Kidney (tissue), 22 donors: ENCODE measurements at places on chromosomes 7 and 10. TPM values are rescaled to one million over a fixed set of nuclear protein-coding genes. Genes with fewer than 3 reads are reported as not detected.

Gene MINPP1
- total RNA-seq: 13.1 TPM

Gene GOLGA7B
- 0.50 TPM for total RNA-seq

- DNase-seq: peak; percentile 62
Observed at GRCh38 chr7:23472956-23473843, 2.9 kb upstream of the IGF2BP3 start.

GRCh38 chr7:102890292-102890970 lies 22.4 kb upstream of the LRRC17 start:
- DNase-seq: no peak

DNA sequence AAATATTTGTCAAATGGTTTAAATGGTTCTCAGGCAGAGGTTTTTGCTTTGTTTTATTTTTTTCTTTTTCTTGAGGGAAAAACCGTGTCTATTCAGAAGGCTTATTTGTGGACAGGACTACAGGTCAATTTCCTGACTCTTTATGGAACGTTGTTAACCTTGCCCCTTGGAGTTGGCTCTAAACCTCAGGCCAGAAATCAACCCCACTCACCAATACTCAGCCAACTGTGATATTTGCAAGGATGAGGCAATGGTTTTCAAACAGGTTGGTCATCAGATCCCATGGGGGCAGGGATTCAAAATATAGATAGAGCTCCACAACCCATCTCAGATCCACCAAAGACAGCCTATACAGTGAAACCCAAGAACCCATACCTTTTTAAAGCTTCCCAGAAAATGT lies 10.2 kb downstream of the PDLIM1 start:
- DNase-seq: no peak

DNA sequence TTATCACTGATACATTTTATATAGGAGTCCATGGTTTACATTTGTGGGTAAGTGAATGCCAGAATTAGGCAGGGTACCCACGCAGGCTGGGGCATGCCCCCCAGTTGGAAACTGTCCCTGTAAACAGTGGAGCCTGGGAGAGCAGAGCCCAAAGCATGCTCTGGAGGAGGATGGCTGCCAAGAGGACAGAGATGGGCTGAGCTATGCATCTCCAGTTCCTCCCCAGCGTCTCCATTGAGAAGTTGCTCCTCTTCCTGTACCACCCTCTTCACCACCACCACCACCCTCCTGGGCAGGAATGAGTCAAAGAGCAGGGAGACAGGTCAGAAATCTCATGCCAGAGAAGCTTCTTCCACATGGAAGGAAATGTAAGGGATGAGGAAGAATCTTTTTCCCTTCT lies 67.7 kb upstream of the KMT2E start:
- no peak for DNase-seq

DNA sequence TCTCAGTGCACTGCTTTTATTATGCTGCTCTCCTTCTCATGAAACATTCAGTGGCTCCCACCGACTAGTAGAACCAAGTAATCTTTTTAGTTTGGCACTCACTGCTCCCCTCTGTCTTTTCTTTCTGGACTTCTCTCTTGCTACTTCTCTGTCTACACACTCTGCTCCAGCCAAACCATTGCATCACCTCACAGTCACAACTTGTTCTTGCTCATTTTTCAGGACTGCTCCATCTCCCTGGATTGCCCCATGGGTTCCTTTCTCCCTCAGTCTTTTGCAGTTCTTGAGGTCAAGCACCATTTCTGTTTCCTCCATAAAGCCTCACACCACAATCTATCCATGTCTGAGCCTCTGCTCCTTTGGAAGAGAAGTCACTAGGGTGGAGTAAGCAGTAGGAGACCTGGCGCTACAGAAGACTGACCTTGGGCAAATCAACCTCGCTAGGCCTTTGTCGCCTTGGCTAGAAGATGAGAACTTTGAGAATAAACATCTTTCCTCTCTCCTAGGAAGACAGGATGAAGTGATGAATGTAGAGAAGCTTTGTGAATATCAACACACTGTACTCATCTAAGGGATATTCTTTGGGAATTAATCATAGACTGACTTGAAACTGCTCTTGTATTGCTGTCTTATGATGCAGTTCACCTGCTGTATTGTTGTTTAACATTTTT lies 186.2 kb downstream of the LRMDA start:
- no peak for DNase-seq

Gene PTPRE
- 25.7 TPM for total RNA-seq

DNA sequence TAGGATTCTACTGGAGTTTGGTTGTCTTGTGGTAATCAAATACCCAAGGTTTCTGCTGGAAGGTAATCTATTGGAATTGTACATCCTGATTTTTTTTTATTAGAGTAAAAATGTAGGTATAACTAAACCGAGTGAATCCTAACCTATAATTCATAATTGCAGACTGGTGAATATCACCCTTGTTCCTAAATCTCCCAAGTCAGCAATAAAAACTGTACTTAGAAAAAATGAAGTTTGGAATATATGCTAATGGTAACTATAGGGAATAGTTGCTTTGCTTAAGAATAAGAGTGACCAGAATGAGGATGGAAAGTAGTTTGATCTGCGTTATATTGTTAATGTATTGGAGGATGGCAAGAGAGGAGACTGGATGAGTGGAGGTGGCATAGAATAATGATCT lies 10.7 kb upstream of the FZD8 start:
- no peak for DNase-seq

Gene LBX1
- total RNA-seq: not detected

DNA sequence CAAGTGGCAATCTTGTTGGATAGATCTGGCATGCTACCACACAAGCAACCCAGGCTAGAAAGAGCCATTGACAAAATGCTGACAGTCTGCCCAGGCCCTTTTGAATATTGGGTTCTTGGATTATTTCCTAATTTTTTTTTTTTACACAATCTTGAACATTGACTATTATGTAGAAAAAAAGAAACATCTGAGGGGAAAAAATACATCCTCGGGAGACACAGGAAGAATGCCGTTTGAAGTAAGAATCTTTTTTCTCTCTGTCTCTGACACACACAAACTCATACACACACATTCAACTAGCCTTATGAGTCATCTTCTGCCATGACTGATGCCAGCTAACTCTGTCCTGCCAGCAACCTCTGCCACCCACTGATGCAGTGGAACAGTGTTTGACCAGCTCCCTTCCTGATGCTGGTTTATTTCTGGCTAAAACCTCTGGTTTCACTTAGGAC lies 47.2 kb downstream of the SORBS1 start:
- no peak for DNase-seq

GRCh38 chr10:110175406-110175805 lies 32.0 kb upstream of the MXI1 start:
- DNase-seq: no peak

DNA sequence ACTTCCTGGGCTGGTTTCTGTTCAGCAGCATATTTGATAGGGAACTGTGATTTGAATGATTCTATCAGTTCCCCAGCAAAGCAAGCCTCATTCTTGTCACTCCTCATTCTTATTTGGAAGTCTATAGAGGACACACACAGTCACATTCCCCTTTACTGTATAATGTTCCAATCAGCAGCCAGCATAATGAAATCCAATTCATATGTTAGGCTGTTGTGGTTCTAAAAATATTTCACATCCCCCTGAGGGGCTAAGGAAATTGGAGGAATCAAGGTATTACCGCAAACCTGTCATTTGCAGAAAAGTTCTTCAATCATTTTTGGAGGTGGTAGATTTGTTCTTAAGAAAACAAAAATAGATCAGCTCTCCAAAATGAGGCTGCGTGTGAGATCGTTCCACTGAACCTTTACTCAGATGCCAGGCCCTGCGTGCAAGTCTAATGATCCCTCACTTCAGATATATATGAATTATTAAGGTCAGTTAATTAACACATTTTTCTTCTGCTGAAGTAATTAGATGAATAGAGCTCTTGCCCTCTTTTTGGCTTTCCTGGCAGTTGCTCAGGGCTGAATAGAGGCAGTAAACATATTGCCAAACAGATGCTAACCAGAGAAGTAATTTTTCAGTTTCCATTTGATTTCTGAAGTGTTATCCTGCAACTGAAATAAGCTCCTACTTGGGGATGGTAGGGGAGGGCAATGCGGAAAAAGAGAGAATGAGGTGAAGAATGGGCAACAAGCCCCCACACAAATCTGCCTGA lies 31.8 kb downstream of the LSMEM1 start:
- DNase-seq: no peak

DNA sequence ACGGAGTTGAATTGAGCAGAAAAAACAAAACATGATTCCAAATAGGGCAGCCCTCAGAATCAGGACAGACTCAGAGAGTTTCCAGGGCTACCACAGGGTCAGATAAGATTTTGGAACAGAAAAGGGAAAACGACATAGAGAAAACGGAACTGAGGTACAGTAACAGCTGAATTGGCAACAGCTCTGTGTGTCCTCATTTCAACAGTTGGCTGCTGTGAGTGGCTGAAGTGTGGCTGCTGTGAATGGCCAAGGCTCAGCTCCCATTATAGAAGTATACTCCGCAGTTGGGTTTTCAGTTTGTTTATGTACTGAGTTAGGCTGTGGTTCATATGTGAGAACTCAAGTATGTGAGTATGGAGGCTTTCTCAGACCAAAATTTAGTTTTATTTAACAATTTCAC lies 32.0 kb downstream of the ANTXRL start:
- DNase-seq: no peak

DNA sequence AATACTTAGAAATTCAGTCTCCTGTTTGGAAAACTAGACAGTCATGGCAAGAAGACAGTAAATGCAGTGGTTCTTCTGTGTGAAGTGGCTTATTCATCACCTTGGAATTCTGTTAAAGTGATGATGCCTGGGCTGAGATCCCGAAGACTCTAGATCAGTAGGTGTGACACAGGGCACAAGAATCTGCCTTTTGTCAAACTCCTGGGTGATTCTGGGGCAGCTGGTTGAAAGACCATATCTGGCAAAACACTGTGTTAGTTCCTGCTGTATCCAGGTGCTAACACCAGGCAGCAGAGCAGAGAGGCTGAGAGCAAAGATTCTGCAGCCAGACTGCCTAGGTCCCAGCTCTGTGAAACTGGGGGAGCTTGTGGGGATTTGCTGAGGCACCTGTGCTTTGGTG lies 26.5 kb downstream of the MRC1 start:
- no peak for DNase-seq

Gene CHST15
- total RNA-seq: 39.7 TPM

DNA sequence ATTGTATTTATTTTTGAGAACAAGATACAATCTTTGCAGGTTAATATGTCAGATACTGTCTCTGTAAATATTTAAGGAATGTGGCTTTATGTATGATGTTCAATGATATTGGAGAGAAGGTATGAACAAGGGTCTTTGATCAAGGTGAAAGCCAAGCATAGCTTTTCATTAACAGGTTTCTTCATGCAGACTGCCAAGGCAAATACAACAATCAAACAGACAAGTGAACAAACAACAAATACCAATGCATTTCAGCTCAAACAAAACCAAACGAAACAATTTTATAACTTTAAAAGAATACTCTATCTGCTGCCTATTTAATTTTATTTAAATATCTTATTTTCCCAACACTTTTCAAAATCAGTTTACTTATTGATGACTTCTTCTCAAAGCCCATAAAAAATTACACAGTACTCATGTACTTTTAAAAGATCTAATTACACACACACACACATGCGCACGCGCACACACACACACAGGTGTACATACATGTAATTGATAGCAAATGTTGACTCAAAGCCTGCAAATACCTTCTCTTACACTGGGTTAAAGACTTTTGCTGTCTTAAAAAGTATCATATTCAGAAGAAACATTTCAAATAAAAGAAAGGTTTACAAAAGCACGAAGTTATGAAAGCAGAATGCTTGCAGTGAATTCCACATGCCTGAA lies 201.1 kb upstream of the CCDC6 start:
- DNase-seq: no peak

- no peak for DNase-seq
Observed at GRCh38 chr7:55641811-55642210, 69.5 kb upstream of the VOPP1 start.

DNA sequence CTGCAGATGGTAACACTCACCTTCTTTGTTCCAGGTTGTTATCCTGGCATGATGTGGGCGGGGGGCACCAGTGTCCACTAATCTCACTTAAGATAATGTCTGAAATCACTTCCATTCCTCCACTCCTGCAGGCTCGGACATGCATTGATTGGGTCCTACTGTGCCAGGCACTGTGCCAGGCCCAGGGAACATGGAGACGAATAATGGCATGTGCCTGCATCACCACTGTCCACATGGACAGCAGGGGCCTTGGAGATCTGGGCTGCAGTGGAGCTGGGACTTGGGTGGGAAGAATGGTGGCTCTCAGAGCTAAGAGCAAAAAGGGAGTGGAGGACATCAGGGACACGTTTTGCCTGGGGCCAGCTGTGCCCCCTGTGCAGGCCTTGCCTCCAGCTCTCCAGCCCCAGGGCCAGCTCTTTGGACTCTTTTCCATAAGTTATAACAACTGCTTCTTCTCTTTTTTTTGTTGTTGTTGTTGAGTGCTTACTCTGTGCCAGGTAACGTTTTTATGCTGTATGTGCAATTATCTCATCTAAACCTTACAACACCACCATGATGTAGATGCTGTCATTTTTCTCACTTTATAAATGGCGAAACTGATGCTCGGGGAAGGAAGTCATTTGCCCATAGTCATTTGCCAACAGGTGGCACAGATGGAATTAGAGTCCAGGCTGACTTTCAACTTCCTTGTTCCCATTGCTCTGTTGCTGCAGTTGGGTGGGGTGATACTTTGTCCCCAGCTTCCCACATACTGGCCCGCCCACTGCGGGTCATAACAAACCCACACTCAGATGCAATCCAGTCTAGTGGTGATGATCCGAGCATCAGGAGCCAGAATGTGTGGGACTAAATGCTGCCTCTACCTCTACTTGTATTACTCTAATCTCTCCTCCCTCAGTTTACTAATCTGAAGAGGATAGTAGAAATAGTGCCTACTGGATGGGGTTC lies 19.1 kb downstream of the PLPP4 start:
- DNase-seq: no peak

DNA sequence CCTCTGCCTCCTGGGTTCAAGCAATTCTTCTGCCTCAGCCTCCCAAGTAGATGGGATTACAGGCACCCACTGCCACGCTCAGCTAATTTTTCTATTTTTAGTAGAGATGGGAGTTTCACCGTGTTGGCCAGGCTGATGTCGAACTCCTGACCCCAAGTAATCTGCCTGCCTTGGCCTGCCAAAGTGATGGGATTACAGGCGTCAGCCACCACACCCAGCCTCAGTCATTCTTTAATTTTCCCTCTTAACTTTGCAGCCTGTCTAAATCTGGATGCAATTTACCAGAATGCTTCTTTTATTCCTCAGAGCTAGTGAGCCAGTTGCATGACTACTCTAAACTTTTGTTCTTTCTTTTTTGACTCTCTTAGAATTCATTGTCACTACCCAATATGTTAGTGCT lies 90.5 kb upstream of the CSTF2T start:
- no peak for DNase-seq

DNA sequence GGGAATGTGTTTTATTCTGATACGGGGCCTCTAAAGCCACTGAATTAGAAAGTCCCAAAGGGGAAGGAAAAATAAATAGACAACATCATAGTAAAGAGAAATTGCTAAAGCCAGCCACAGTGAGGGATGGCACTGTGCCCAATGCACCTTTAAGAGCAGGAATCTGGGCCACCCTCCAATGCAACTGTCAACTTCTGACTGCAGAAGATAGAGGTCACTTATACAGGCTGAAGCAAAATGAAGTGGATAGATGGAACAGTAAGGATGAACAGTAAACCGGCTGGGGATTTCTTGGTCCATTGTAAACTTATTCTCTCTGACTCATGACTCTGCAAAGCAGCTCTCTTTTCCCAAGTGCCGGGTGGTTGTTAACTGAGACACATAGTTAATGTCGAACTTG lies 54.0 kb upstream of the KCNIP2 start:
- no peak for DNase-seq
